ENCODE measurements at places on chromosomes 11 and 22. TPM values are rescaled to one million over a fixed set of nuclear protein-coding genes. Genes with fewer than 3 reads are reported as not detected.

Gene TRIM6
- total RNA-seq, result 3.0 TPM

Gene OSBP
- total RNA-seq, result 41.8 TPM

Gene EHF
- total RNA-seq, result 0.14 TPM

Gene NOX4
- 293 TPM for total RNA-seq

Gene SCARF2
- total RNA-seq, result 49.4 TPM

Gene CCDC87
- total RNA-seq, result 0.68 TPM

Gene SF1
- 512 TPM for total RNA-seq

Gene KRTAP5-11
- total RNA-seq, result not detected

Gene JAML
- total RNA-seq, result 7.6 TPM

Gene MRGPRX3
- 0.78 TPM for total RNA-seq

Gene ELF5
- total RNA-seq, result not detected

Gene KLHDC7B
- total RNA-seq, result not detected

Gene ARHGAP20
- total RNA-seq, result 3.5 TPM

Gene ARHGEF17
- total RNA-seq, result 308 TPM

Gene C11orf98
- total RNA-seq, result 28.6 TPM

Gene FAM180B
- total RNA-seq, result 3.4 TPM

Gene GNAZ
- 5.4 TPM for total RNA-seq

Gene CELF1
- total RNA-seq, result 114 TPM

Gene HPS5
- 139 TPM for total RNA-seq

Gene IZUMO1R
- not detected for total RNA-seq

Gene NXPE4
- total RNA-seq, result not detected

Gene RIN1
- total RNA-seq, result 7.7 TPM

Gene FZD4
- 104 TPM for total RNA-seq

Gene TRMT2A
- total RNA-seq, result 61.8 TPM

Gene CHADL
- 3.2 TPM for total RNA-seq

Gene SERPING1
- 674 TPM for total RNA-seq

Gene SYNGR1
- 12.9 TPM for total RNA-seq

Gene VSIG10L2
- not detected for total RNA-seq

Gene NCAM1
- total RNA-seq, result 69.2 TPM

Gene CHID1
- total RNA-seq, result 195 TPM

Gene RIMBP3C
- total RNA-seq, result 0.28 TPM

Gene OR2AT4
- total RNA-seq, result not detected

Gene APOL5
- not detected for total RNA-seq

Gene WNT7B
- total RNA-seq, result not detected

Gene SYT12
- total RNA-seq, result 16.9 TPM

Gene BIRC3
- total RNA-seq, result 15.3 TPM

Gene FOSL1
- 25.6 TPM for total RNA-seq
